ENCODE measurements at places on chromosomes 2 and 18.

DNA sequence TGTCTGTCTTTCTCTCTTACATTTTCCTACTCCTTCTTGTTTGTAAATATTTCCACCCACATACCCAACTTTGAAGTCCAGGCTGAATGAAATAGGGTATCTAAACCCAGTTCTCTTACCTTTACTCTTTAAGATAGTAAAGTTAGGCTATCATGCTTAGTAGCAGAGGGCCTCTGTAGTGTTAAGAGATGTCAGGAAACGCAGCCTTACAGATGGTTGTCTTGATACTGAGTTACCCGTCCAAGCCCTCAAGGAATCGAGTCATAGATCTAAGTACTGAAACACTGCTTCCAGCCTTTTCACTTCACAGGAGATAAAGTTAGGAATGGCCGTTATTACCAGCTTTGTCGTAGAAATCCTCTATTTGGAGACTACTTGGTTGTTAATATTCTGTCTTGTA is 24.3 kb downstream of the MRPS9 start:
- DNase-seq = no peak

GRCh38 chr18:45611943-45612342 is 3.3 kb upstream of the SLC14A2 start:
- DNase-seq = no peak

DNA sequence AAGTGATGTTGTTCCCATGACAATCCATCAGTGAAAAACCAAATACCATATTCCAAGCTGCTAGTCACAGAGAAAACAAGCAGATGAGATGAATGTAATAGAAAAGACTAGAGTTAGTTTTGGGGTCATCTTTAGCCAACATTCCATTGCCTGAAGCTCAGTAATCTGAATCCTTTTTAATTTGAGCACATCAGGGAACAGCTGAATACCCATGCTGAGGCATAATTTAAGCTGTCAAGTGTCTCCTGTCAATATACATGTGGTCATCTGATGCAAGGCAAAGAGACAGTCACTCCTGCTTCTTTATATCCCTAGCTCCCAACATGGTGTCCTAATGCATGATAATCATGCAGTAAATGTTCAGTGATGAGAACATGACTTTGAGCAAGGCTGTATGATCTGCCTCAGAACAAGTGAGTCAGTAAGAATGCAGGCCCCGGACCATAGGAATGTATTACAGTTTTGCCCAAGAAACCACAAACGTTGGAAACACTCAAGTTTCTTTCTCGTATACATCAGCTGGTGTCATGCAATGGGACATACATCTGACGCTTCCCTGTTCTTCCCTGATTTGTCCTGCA is 48.0 kb downstream of the CDK15 start:
- DNase-seq = no peak

DNA sequence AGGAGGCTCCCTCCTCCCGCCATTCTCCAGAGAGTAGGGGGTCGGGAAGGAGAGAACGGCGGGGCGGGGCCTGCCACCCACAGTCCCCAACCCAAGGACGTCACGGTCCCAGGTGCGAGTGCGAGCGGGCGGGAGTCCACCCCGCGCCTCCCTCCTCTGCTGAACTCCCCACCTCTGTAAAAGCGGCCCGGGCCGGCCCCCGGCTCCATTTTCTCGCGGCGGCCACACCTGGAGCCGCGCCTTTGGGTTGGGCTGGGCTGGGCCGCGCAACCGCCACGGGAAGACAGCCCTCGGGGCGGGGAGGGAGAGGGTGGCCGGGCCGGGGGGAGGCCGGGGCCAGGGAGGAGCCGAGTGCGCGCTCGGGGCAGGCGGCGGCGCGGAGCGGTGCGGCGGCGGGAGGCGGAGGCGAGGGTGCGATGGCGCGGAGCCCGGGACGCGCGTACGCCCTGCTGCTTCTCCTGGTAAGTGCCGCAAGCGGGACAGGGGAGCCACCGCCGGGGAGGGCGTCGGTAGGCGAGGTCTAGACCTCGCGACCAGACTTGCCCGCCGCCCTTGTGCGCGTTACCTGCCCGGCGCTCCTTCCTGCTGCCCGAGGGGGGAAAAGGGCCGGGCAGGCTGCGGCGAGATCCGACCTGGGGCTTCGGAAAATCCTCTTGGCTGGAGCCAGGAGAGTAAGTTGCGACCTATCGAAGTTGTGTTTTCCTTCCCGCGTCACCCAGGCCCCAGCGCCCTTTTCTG is at the start of gene DSG2:
TSS of gene DSG2 (plus strand) at position 342 of the 738 bp plus-strand sequence. CDS start at position 417, 75 bp downstream.
- no peak for DNase-seq

DNA sequence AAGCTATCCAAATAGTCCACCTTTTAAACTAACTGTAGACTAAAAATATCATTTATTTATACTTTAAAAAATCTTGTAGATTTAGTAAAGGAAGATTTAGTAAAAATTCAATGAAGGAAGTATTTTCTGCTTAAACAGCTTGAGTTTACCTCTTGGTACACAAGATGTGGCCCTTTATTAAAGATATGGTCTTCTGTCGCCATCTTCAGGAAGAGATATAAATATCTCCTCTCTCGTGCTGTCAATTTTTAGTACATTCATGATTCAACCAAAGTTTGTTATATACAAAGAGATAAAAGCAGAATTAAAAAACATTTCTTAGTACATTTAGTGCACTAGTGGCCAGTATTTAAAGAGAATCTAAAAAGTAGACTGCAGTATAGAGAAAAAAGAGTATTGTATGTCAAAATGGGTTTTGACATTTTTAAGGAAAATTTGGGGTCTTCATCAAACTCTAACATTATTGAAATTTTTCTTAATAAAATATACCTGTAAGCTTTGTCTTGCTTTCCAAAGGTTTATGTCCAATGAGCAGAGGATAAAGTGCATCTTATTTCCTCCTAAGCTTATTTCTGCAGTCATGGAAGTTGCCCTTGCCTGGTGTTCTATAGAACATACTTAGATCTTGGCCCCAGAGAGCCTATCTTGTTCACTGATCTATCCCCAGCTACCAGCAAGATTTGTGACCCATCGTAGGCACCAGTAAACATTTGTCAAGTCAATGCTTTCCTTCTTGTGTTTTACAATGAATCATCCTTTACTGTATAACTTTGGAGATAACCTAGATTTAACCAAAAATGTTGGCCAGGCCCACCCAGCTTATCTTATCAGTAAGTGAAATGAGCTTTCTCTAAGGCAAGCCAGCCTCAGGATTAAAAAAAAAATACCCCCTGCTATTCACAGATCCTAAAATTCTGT is 18.5 kb upstream of the EML6 start:
- no peak for DNase-seq

GRCh38 chr2:197322724-197323720 is 12.4 kb upstream of the ANKRD44 start:
- no peak for DNase-seq

DNA sequence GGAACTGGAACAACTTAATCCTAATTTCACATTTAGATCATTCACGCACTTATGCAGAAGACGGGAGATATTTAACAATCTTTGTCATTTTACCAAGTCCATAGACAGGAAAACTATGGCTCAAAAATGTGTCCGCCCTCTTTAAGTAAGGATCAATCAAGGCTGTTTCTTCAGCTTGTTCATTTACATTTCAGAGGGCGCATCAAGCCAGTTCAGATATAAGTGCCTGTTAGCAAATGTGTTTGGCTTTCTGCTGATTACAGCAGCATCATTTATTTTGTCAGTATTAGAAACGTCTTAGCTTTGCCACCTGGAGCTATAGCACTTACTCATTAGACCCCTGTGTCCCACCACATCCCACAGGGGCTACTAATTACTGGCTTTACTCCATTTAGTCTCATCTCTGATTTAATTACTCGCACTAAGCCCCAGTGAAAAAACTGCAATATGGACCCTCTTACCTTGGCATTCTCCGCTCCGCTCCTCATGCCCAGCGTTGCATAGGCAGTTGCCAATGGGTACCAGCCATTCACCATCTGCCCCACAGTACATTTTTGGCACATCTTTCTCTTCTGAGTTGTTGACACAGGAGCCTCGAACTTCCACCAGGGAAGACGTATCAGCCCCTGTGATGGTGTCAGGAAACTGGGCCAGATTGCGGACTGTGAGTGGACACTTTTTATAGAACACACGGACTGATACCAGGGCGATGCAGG is 8.7 kb downstream of the EPHA4 start:
- no peak for DNase-seq

- DNase-seq = no peak
Observed at GRCh38 chr2:200408428-200409316, 101.2 kb downstream of the KCTD18 start.

DNA sequence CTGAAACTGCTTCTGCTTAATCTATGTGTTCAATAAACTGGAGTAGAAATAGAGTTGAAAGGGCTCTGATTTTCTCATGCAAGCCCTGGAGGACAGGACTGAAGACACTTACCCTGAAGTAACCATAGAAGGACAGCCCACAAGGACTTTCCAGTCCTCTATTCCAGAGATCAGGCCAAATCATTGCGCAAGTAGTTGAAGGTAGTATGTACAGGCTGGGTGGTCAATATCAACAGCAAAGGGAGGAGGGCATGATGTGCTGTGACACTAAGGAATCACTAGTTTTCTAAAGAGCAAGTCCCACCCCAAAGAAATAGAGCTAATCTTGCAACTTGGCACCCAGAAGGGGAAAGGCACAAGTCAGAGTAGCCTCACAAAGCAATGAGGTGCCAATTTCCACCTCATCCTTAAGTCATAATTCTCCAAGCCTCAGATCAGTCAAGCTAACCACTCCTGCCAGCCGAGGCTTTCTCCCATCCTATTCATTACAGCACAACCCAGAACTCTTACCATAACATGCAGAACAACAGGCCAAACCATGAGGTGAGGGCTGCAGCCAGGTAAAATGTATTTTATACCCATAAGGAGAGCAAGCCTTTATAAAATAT is 533.5 kb downstream of the TNS1 start:
- no peak for DNase-seq
